ENCODE measurements at places on chromosomes 12 and 14.
A peak's percentile ranks its signal among the peaks of the same experiment; 100 is the strongest.

- no peak for DNase-seq
These were observed 123.8 kb upstream of the LRFN5 start for GRCh38 chr14:41482861-41483260.

DNA sequence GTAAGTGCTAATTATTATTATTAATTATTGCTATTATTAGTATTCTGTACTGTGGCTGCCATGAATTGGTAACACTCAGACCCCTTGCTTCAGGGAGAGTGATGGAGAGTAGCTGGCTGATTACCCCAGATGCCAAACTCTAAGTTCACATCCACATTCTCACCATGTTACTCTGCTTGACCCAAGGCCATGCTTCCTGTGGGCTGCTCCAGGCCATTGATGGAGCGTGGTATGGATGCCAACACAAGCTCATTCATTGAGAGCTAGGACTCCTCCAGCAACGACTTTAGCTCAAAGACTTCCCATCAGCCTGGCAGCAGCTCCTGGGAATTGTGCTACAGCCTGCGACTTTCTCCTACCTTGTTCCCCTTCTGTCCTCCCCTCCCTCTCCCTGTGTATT, 233.4 kb downstream of the MSRB3 start:
- no peak for DNase-seq

GRCh38 chr12:43895580-43896206, 59.8 kb downstream of the TMEM117 start:
- DNase-seq: no peak

- DNase-seq: no peak
These were observed 6.3 kb upstream of the CD4 start for GRCh38 chr12:6782850-6783566.

DNA sequence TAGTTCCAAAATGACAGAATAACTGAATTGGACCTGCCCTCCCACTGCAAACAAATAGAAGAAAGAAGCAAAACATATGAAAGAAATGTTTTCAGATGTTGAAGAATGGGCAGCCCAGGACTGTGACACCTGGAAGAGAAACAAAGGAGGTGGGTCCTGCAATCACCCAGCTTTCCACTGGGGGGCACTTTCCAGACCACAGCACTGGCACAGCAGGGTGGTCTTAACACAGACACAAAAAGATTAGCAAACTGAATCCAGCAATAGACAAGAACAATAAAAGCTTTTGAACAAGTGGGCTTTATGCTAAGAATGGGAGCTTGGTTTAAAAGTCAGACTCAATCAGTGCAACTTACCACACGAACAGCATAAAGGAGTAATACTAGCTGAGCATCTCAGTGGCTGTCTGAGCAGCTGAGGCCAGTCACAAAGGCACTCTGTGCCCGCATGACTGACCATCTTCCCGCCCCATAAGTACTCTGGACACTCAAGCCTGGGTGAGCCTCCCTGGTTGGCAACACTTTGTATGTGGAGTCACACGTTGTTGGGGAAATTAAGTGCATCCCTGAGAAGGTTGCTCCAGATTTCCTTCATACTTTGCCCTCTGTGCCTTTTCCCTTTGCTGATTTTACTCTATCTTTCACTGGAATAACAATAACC, 27.7 kb downstream of the JKAMP start:
- no peak for DNase-seq

- no peak for DNase-seq
These were observed 232.7 kb downstream of the RASSF9 start for GRCh38 chr12:85603556-85603955.

DNA sequence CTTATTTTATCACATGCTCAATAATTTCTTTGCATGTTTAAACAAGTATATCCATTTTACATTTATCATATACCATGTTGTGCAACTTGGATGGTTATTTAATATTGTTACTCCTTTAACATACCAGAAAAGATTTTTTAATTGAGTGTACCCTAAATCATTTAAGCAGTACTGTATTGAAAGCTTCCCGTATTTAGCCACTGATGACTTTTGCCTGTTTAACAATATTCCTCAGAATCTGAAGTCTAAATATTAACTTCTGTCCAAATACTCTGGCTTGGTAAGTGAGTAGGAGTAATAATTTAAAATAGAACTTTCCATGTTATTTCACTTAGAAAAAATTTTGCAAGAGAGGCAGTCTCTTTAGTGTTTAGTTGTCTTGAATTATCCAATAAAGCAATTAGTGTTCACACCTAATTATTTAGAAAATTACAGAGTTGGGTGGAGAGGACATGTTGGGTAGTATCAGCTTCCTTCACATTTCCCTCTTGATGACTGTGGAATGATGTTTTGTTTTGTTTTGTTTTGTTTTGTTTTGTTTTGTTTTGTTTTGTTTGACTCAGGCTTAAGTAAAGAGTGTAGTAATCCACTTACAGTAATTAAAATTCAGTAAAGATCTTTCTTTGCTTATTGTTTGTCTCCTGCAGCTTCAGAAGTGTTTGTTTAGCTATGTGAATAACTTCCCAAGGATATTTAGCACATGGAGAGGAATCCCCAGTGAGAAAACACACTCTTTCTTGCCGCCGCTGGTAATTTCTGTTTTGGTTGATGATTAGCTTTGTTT, 59.5 kb downstream of the DAAM1 start:
- DNase-seq: no peak

- DNase-seq: no peak
These were observed 188.5 kb upstream of the TMEM132C start for GRCh38 chr12:128078301-128078971.

DNA sequence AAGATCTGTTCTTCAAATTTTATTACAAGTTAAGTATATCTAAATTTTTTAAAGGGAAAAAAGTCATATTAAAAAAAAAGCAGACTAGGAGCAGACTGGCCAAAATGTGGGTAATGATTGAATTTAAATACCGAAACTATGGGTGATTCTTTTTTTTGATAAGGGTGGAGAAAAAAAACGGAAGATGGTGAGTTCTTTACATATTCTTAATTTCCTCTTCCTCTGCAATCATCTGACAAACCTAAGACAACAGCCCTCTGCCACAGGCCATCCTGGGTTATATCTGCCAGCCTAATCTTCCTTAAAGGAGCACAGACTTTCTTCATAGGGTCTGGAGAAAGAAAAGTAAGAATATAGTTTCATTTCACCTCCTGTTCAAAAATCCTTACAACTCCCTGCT, 108.0 kb downstream of the PPP2R5E start:
- DNase-seq: peak; percentile 23

DNA sequence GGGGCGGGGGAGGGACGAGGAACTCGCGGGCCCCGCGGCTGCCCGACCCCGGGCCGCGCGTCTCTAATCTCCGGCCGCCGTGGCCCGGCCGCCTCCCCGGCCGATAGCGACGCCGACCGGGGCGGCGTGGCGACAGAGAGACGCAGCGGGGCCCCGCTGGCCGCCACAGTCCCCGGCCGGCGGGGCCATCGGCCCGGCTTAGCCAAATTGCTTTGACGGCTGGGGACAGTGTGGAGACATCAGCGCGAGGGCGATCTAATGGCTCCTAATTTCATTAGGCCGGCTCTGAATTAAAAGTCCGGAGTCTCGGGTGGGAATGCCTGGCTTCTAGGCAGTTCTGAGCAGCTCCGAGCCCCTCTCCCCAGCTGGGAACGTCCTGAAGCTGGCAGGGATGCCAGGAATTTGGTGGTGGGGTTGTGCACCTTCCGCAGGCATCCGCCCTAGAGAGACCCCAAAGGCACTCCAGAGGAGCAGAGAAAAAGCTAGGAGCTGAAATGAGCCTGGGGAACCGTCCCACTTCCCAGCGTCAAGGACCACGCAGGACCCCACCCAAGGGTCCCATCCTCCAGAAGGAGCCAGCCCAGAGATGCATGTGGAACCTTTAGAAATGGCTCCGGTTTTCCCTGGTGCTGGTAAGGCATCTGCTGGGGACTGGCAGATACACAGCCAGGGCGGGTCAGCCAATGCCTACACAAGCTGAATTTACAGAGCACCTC, 9.6 kb downstream of the TBX5 start:
- no peak for DNase-seq

DNA sequence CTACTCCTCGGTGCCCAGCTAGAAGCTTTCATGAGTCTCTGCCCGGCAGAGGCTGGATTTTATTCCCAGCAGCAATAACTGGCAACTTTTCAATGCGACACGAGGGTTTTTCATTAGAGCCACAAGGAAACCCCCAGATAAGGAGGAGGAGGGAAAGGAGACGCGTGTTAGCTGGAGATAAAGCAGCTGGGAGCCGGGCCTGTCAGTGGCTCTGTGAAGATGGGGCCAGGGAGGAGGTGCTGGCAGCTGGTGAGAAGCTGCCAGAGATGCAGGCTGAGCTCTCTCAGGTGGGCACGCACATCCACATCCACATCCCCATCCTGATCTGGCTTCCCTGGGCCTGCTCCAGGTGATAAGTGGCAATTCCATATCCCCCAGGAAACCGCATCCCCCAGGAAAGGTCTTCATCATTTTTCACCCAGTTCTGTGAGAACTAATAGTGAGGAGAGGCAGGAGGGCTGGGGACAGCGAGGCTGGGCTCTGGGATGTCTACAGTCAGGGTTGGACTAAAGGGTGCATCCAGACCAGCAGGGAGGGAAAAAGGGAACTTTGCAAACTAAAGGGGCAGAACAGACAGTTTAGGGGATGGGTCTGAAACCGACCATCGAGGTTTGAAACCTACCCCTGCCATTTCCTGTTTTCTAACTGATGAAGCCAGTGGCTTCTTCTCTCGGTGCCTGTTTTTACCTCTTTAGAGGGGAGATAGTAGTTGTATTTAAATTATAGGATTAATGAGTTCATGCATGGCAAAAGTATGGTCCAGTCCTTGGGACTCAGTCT, 413.2 kb downstream of the DPF3 start:
- no peak for DNase-seq

GRCh38 chr12:93097417-93097816, 168.3 kb upstream of the EEA1 start:
- DNase-seq: no peak

DNA sequence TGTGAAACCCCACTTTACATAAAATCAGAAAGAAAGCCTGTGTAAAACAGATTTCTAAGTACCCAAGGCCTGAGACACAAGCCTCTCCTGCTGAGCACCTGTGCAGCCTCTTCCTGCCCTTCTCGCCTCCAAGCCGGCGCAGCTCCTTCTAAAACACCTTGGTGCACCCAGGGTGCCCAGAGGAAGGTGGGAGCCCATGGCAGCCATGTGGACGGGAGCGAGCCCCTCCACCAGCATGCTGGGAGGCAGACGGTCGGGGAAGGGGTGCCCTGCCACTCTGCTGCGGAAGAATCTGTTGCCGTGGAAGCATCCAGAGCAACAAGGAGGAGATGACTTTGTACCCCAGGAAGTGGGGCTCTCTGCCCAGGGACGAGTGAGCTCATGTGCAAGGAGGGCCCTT, 103.1 kb upstream of the C14orf180 start:
- no peak for DNase-seq

DNA sequence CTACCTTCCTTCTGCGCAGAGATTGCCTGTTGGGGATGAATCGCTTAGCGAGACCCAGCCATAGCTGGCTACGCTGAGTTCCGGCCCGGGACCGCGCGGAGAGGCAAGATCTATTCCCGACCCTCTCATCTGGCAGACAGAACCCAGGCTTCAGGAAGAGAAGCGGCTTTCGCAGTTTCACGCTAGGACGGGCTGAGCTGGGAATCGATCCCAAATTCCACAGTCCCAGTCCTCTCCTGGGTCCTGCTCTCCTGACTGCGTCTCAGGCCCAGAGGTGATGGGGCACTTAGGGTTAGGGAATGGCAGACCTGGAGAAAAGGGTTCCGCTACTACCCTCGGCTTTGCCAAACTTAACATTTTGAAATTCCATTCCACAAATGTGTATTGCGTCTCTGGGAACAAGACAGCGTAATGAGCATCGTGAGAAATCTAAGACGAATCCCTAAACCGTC, 2.8 kb downstream of the PTPN21 start:
- DNase-seq: no peak

DNA sequence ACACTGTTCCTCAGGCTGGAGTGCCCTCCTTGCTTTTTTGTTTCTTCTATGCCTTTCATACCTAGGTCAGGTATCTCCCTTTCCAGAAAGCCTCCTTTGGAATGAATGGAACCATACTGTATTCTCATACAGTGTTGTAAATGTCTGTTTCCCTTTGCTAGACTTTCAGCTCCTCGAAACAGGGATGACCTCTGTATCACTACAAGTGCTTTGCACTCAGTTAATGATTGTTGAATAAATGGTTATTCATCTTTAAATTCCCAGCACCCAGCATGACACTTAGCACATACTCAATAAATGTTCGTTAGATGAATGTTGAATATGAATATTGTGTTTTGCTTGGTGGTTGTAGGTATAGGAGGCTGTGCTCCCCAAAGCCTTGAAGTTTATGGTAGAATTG, 5.9 kb upstream of the TULP3 start:
- no peak for DNase-seq

GRCh38 chr12:89927226-89927698, 218.6 kb upstream of the ATP2B1 start:
- peak; percentile 67 for DNase-seq

DNA sequence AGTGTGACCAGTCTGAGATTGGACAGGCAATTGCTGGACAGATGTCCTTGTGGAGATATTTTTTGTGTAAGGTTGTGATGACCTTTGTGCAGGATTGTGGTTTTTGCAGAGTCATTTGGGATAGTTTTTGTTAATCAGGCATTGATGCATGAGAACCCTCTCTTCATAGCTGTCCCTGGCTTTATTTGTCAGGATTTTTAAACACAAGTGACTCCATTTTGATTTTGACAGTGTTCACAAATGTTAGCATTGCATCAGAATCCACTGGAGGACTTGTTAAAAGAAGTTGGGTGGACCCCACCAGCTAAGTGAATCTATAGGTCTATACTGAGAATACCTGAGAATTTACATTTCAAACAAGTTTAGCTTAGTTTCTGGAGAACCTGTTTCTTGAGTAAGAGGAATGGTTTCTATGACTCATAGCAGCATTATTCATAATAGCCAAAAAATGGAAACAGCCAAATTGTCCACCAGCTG, 11.8 kb downstream of the FNTB start:
- no peak for DNase-seq

GRCh38 chr12:106138633-106139421, at the start of gene NUAK1:
Gene NUAK1 (minus strand): TSS chr12:106138954. CDS start chr12:106138653, 301 bp downstream.
- DNase-seq: no peak

DNA sequence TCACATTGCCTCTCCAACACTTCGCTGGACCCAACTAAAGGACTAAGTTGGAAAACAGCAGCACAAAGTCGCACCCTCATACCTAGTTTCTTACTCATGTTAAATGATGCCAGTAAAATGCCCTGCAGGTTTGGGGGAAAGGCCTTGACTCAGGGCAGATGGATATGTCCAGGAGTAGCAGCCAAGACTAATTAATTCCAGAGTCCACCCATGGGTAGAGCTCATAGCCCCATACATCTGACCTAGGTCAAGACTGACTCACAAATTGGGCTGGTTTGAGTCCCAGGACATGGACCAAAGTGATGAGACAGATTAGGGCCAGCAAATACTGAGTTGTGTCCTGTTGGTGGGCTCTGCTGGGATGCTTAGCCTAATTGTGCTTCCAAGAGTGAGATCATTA, 224.0 kb upstream of the BTG1 start:
- DNase-seq: no peak

GRCh38 chr14:103161054-103161397, 37.8 kb downstream of the TNFAIP2 start:
- DNase-seq: no peak

- peak; percentile 50 for DNase-seq
These were observed 947 bp upstream of the LRRC9 start for GRCh38 chr14:59918824-59919569.
